ENCODE measurements at places on chromosomes 1 and 21. TPM values are rescaled to one million over a fixed set of nuclear protein-coding genes. Genes with fewer than 3 reads are reported as not detected.

DNA sequence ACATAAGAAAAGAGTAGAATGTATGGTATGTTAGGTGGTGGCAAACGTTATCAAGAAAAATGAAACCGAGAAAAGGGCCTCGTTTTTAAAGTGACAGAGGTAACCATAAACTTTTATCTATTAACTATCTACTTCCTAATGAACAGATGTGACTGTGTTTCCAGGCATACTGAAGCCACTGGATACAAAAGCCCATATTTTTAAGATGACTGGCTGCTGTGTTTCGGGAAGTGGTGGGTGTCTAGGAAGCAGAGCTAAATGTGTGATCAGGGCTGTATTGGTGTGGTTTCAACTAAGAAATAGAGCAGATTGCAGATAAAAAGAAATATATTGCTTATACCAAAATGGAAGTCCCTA is 71.8 kb downstream of the CHRM3 start:
- DNase-seq: no peak

DNA sequence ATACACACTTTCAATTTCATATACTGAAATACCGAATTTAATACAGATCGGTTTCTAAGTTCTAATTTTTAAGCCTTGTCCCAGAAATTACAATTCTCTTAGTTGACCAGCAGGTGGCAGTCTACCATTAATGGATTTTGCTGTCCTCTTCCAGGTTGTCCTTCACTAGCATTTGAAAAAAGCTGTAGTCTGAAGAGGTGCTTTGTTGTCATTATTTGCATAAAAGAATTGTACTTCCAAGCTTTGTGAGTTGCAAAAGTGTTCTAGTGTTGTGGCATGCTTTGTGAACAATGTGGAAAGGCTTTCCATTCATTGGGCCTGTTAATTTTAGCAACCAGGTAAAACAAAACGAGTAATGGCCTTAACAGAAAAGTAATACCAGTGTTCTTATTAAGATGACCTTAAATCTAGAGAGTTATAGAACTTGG is 193.6 kb downstream of the RPS6KC1 start:
- DNase-seq: no peak

DNA sequence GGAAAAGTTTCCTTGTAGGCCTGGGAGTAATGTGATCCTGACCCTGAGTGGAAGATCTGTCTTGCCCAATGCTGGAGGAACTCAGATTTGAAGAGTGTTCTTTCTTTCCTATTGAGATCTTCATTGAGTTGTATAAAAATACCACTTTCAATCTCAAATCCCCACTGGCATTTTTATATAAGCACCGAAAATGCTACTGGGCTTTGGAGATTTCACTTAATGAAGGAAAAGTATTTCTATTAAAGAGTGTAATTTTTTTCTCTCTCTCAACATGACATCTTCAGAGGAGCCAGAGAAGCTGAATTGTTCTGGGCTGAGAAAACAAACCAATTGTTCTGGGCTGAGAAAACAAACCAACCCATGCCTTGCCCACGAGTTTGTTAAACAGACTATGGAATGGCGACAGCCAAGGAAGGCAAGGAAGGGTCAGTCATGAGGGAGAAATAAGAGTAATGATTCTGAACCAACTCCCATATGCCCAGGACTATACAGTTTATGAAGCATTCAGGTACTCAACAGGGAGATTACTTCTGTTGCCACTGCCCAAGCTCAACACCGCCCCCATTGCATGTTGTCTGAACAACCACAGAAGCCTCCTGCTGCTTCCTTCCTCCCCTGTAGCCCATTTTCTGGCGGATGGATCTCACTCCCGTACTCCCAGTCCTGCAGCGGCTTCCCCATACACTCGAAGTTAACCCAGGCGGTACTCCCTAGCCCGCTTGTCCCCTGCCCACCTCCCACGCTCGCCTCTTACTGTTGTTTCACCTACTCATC is 103.2 kb downstream of the BEND5 start:
- DNase-seq: no peak

DNA sequence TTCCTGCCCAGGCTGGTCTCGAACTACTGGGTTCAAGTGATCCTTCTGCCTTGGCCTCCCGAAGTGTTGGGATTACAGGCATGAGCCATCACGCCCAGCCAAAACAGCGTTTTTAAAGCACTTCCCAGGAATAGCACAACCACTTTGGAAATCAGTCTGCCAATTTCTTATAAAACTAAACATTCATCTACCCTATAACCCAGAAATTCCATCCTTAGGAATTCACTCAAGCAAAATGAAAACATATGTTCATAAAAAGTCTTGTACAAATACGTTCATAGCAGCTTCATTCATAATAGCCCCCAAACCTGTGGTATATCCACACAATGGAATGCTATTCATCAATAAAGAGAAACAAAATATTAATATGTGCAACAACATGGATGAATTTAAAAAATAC is 36.1 kb downstream of the PHC2 start:
- no peak for DNase-seq

- no peak for DNase-seq
These were observed 25.7 kb downstream of the WDR4 start for GRCh38 chr21:42853621-42854020.

GRCh38 chr1:77824079-77824478 is 44.6 kb downstream of the MIGA1 start:
- no peak for DNase-seq

DNA sequence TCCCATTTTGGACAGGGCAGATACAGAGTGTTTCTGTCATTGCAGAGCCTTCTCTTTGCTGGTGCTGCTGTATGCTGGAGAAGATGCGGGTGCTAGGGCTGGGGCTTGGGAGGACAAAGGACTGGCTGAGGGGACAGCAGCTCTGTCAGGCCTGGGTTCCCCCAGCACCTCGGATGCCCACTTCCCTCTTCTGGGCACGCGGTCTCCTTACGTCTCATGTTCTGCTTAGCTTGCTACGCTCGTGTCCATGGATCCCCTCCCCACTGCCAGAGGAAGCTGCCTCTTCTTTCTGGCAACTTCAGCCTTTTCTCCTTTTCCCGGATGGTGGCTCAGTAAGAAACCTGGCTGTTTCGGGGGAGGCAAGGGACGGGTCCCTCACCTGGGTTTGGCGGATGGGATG is 75.7 kb downstream of the ARHGEF10L start:
- DNase-seq: no peak

TEKT2 gene
- polyA plus RNA-seq: 8.5 TPM

DNA sequence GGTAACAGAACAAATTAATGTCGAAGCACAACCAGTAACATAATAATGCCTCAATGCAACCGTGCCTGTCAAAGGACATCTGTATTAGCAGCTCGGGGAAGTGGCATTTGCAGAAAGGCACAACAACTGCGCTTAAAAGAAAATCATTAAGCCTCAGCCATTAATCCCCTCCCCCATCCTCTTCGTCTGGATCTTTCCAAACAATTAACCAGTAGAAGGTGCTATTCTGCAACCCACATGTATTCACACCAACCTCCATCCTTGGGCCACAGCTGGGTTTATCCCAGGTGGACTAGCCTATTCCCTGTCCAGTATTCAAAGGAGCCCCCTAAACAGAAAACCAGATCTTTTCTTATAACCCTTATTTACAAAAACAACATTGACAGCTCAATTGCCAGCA is 2.6 kb downstream of the RERE start:
- no peak for DNase-seq

DNA sequence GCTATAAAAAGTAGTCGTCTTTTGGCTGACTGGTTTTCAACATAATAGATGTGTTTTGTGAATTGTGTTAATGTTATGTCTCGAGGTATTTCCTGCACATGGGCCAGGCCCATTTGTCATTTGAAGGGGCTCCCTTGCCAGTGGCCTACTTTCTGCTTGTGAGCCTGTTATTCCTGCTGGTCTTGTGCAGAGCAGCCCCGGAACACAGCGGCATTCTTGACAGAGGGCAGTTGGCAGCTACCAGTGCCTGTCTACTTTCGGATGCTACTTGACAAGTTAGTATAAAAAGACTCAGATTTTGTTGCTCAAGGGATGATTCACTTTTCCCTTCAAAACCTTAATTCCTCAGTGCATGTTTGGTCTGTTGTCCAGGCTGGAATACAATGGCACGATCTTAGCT is 28.5 kb downstream of the PGM1 start:
- DNase-seq: no peak

GRCh38 chr1:25689686-25690381 is 73.2 kb downstream of the MAN1C1 start:
- no peak for DNase-seq
